ENCODE measurements at places on chromosomes 2 and 18.

- DNase-seq: no peak
Observed at GRCh38 chr2:178484245-178485041, 4.2 kb downstream of the PLEKHA3 start.

DNA sequence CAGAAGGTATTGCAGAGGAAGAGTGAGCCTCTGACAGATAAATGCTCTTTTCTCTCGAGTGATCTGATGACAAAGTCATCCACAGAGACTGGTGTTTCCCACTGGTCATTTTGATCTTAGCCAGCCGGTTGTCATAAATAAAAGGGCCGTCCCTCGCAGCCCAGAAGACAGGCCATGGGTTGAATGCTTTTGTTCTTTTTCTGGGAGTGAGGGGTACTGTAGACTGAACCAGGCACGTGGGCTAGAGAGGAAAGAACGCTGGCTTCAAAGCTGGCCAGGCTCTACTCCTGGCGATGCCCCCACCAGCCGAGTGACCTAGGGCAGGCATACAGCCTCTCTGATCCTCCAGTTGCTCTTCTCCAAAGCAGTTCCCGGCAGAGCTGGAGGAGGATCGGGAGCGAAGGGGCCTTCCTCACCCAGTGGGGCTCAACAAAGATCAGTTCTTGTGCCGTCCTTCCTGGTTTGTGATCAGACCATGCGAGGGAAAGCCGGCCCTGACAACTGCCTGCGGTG lies 193.5 kb downstream of the INHBB start:
- no peak for DNase-seq

GRCh38 chr2:161332371-161332967 lies 24.2 kb downstream of the PSMD14 start:
- DNase-seq: no peak

DNA sequence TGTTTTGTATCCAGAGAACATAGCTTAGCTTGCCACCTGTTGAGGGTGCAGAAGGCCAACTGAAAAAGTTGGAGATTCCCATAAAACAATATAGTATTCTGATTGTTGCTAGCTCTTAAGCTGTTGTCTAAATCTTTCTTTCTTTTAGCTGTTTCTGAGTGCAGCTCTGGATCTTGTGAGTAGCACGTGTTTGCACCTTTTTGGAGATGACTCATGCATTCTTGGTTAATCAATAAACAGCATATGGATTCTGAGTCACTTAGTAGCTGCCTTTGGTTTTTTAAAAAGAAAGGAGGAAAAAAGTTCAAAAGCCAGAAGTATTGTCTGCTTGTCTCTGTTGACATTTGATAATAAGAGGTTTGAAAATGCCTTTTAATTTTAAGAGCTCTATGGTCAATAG lies 483.0 kb upstream of the FSIP2 start:
- DNase-seq: no peak

DNA sequence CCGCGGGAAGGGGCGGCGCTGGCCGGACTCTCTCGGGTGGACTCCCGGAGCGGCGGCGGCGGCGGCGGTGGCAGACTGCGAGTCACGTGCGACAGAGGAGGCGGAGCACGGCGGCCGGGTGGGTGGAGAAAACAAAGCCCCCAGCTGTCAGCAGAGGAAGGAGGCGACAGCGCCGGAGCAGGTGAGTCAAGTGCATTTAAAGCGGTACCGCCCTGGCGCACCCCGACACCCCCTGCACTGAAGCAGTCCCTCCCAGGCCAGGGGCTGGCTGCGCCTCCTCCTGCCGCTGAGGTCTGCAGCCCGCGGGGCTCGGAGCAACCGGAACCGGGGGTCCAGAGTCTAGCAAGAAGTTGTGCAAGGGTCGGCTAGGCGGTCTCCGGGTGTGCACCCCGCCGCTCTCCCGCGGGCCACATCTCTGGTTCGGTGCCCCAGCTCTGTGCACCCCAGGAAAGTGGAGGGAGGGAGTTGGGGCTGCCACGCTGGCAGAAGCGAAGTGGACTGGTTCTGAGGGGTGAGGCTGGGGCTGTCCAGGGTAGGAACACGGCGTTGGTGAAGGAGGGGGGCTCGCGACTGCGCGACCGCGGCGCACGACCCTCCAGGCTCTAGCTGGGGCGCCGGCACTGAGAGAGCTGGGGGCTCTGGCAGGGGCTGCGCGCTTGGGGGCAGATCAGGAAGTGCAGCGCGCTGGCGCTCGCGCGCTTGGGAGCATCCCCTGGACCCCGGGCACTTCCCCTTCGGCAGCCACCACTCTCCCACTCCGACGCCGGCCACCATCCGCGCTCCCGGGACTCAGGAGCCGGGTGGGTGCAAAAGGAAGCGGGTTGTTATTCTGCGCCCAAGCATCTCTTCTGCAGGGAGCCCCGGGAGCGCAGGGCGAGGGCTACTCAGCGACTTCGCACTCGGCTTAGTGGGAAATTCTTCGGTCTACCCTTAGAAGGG lies 64.0 kb upstream of the MAPRE2 start:
- peak; percentile 23 for DNase-seq

- no peak for DNase-seq
Observed at GRCh38 chr18:3857544-3857943, 407.6 kb downstream of the TGIF1 start.
